ENCODE measurements at places on chromosomes 7 and 10.

GRCh38 chr10:62978482-62978881 is 154.6 kb upstream of the NRBF2 start:
- no peak for DNase-seq

- DNase-seq = no peak
Measured at GRCh38 chr7:116653646-116654045, 18.4 kb upstream of the MET start.

DNA sequence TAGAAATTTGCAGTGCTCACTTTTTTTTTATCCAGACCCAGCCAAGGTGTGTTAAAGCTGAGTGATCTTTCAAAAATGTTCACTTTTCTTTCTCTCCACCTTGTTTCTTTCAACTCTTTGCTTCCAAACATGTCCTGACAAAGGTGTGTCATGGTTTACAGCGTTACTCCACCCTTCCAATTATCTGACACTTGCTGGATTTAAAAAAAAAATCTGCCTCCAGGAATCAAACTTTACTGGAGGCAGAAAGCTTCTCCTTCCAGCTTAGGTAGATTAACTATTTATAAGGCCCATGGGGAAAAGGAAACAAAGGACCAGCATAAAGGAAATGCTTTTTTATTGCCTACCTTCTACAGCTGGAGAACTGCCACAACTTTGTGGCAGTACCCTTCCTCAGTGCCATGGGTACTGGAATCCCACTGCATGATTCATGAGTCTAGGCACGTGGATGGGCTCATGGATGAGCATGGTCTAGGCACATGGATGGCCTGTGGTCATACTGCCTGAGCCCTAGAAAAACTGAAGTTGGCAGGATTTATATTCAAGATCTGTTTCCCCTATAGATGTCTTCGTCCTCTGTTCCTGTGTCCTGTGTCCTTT is at the start of gene COL17A1:
Gene COL17A1, minus strand, starts transcription at position 80 of the 600 bp plus-strand sequence. CDS start 5,207 bp downstream, outside the sequence.
- no peak for DNase-seq

GRCh38 chr7:63073286-63073685 is 925.4 kb upstream of the ZNF722 start:
- no peak for DNase-seq

GRCh38 chr7:13797545-13797944 is 191.9 kb downstream of the ETV1 start:
- DNase-seq = no peak

DNA sequence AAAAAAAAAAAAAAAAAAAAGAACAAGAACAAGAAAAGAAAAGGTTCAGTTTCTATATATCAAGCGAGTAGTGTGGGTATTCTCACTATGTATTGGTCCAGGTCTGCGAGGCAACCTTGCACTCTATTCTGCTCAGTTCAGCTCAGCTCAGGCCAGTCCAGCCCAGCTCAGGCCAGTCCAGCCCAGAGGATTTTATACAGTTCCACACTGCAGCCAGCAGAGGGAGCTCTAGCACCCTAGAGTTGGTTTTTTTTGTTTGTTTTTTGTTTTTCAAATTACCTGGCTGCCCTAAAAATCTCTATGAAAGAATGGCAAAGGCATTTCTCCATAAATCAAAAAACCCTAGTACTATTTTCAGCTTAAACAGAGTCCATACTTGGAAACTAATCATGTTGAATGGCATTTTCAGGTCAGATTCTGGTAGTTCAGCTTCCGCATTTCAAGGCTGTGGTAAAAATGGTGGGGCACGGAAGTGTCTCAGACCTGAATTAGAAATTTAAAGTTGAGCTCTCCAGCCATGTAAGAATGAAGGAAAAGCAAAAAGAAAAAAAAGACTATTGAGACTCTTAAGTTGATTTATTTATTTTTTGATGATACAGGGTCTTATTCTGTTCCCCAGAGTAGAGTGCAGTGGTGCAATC is 55.2 kb upstream of the GSDME start:
- DNase-seq = peak; percentile 44

DNA sequence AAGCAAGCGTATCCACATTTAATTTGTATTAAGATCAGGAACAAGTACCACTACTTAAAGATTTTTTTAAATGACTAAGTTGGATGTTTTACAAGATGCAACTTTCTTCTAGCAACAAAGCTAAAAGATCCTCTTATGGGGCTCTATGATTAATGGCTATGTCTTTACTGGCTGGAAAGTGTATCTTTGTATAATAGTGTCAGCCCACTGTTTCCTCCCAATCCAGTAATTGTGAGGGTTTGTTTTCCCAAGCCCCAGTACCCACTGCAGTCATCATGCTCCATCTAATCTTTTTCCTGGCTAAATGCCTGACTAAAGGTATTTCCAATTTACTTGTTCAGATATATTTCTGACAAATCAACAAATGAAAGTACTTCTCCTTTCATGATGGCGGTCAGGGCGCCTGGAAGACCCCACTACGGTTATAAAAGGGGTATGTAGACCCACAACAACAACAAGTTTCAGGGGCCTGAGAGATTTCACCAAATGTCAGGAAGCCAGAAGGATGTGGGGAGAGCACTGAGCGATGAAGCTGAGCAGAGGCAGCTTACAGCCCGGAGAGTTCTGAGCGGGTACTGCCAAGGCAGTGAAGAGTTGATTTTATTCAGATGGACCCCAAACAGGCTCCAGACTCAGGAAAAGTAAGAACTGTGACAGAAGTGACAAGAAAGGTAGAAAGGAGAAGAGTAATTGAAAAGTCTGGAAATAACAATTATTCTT is 222.6 kb upstream of the KLF14 start:
- no peak for DNase-seq

- DNase-seq = no peak
Measured at GRCh38 chr10:87652261-87652660, 7.4 kb upstream of the PAPSS2 start.

- peak; percentile 93 for DNase-seq
Measured at GRCh38 chr10:118116715-118117449, 70.1 kb upstream of the RAB11FIP2 start.

DNA sequence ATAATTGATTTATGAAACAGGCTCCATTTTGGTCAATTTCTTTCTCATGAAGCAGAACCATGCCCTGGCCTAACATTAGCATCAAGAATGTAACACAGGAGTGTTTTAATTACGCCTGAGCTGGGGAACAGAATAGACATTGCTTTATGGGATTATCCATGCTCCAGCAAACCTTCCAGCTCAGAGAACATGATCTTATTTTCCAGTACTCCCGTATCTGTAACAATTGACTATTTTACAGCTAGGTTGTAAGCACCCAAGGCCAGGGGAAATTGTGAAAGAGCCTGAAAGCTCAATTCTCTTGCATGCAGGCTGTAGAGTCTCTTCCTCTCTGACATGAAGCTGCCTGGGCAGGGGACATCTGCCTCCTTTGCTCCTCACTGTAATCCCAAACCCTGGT is 30.8 kb upstream of the CRYGN start:
- no peak for DNase-seq

DNA sequence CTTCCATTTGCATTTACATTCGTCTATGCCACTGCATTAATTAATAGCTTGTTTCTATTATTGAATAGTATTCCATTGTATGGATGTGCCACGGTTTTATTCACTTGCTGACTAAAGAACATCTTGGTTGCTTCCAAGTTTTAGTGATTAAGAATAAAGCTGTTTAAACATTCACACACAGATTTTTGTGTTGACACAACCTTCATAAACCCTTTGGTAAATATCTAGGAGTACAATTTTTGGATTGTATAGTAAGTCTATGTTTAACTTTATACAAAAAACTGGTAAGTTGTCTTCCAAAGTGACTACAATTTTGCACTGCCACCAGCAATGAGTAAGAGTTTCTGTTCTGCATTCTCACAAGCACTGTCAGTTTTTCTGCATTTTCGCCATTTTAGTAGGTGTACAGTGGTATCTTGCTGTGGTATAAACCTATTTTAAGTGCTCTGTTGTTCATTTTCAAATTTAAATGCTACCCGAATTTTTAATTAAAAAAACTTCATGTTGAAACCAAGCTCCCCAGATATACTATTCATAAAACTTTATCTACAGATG is 121.4 kb downstream of the RNF133 start:
- DNase-seq = no peak

GRCh38 chr10:117477961-117478670 is 64.4 kb upstream of the EMX2 start:
- DNase-seq = no peak

GRCh38 chr7:19574131-19574530 is 134.7 kb downstream of the POLR1F start:
- peak; percentile 43 for DNase-seq

- peak; percentile 51 for DNase-seq
Measured at GRCh38 chr7:99141841-99142726, 1.8 kb downstream of the SMURF1 start.

DNA sequence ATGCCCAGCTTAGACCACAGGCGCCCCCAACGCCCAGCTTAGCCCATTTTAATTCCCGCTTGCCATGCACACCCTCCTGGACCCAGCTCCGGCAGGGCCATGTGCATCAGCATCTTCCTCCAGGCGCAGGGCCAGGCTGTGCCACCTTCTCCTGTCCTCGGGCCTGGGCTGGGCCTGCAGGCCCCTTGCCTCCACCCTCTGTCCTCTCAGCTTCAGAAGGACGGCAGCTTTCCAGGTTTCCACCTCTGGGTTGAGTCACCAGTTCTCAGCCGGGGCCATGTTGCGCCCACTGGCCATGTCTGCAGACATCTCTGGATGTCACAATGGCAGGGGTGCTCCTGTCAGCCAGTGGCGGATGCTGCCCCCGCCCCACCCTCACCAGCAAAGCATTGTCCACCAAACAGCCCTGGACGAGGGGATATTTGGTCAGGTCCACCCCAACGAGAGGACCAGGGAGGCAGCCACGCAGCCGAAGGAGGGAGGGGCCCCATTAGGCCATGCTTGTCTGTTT is 59.1 kb upstream of the NKX6-2 start:
- no peak for DNase-seq

GRCh38 chr10:22016046-22016705 is 12.6 kb upstream of the DNAJC1 start:
- no peak for DNase-seq

- DNase-seq = peak; percentile 9
Measured at GRCh38 chr7:38374507-38374906, 101.1 kb upstream of the TARP start.

GRCh38 chr10:7544203-7544602 is 122.6 kb downstream of the ITIH5 start:
- no peak for DNase-seq

DNA sequence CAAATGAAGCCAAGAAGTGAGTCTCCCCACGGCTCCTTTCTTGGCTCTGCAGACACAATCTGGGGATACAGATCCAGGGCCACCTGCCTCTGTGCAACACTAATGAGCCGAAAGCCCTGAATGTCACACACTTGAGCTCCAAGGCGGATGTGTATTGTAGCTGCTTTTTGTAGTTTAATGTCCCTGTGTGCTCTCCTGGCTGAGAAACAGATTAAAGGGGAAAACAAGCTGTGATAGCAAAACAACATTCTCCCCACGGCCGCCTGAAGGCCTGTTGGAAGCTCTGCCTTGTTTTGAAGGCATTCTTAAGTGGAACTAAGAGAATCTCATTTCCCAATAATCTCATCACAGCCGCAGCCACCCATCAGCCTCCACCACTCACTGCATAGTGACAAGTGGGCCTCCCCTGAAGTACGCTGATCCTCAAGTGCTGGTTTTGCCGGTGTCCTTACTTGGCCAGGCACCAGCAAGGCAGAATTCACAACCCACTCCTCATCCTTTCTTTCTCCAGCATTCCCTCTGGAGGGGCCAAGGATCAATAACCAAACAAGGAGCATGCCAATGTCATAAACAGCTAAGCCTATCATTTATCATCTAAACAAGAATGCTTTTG is 44.4 kb upstream of the AMPH start:
- DNase-seq = no peak

DNA sequence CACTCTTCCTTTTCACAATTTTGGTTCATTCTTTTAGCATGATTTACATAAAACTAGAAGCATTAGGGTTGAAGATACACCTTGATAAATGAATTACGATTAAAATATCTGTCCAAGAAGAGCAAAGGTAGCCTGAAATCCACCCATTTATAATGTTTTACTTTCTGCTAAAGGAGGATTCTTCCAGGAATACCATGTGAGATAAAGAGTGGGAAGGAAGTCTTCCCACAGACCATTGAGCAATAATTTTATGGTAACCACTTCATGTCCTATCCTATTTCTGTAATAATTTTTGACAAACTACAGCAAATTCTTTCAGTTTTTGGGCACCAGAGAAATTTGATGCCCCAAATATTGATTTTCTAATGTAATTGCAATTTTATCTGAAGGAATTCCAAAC is 150.6 kb upstream of the STEAP4 start:
- no peak for DNase-seq

DNA sequence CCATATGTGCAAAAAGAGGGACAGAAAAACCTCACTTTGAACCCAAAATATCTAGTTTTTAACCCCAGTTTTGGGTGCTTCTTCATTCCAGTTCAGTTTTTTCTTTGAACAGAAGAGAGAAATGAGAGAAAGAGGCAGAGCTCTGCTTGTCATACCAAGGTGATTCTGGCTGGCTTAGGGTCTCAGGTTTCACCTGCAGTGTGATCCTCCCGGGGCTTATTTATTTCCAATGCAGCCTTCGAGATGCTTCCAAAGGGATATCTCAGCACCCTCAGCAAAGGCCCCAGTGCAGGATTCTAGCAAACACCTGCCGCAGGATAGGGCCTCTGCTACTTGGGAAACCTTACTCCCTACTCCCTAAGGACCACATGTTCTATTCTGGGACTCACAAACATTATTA is 131.3 kb downstream of the WDR11 start:
- DNase-seq = no peak

GRCh38 chr7:47217086-47217485 is 364.8 kb downstream of the TNS3 start:
- no peak for DNase-seq

DNA sequence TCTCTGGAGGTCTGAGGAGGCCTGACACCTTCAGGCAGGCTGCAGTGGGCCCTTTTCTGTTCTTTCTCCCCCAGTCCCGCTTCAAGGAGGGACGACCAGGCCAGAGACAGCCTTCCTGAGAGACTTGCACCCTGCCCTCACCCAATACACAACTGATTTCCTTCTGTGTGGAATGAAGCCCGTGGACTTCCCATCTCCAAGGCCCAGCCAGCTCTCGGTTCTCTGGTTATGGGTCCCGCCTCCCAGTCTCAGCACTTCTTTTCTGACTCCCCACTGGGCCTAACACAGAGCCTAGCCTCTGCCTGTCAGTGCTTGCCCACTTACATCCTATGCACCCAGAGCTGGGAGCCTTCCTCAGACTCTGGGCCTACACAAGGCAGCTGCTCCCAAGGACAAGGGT is 24.1 kb upstream of the ADCYAP1R1 start:
- no peak for DNase-seq

GRCh38 chr7:23013715-23014649 is at the start of gene HYCC1:
TSS of gene HYCC1 (minus strand) at chr7:23014130. CDS start at chr7:22991111, 23,019 bp downstream.
- DNase-seq = peak; percentile 98

GRCh38 chr10:28680358-28680752 is 3.0 kb downstream of the BAMBI start:
- DNase-seq = no peak

DNA sequence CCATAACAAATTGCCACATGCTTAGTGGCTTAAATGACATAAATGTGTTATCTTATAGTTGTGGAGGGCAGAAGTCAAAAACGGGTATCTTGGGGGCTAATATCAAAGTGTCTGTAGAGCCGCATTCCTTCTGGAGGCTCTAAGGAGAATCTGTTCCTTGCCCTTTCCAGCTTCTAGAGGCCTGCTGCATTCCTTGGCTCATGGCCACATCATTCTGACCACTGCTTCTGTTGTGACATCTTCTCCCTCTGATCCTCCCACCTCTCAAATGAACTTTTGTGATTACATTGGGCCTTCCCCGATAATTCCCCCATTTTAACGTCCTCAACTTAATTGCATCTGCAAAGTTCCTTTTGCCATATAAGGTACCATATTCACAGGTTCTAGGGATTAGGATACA is 76.1 kb downstream of the CYP26A1 start:
- DNase-seq = no peak
